Keratinocyte (primary cell): ENCODE measurements at places on chromosomes 4 and X. TPM values are rescaled to one million over a fixed set of nuclear protein-coding genes. Genes with fewer than 3 reads are reported as not detected.

The APBB2 gene
- 47.0 to 68.3 TPM (median 57.3 TPM) in 3 replicates for polyA plus RNA-seq

The MAGEA10 gene
- polyA plus RNA-seq, result not detected in 3 replicates

The AMER1 gene
- 1.3 to 1.6 TPM (median 1.5 TPM) in 3 replicates for polyA plus RNA-seq

The FMR1NB gene
- polyA plus RNA-seq, result not detected in 3 replicates

The RRH gene
- polyA plus RNA-seq, result 0.09 to 0.20 TPM (median 0.15 TPM) in 3 replicates

The LRIT3 gene
- polyA plus RNA-seq, result 0.05 to 0.12 TPM (median 0.09 TPM) in 3 replicates

GRCh38 chr4:100838286-100838685 is 320.5 kb upstream of the EMCN start:
- no peaks in the 10 kb centered on the region for H3K4me1 ChIP-seq
- H3K27me3 ChIP-seq, result no peaks in the 10 kb centered on the region
- H3K27ac ChIP-seq, result no peak overlapping the region
- no peak for DNase-seq

DNA sequence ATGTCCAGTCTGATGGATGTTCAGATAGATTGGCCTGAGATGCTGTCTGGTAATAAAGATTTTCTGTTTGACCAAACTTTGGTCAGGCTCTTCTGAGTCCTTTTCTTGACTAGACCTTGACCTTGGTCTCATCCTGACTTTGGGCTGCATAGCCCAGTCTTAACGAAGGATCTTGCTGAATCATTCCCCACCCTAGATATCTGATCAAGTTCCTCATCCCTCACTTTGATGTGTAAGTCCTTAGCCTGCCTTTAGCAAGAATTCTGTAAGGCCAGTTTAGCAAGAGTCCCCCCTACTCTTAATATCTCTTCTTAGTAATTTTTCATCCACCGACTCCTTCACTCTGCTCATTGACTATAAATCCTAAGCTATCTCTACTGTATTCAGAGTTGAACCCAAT is 244.4 kb upstream of the JADE1 start:
- no peaks in the 10 kb centered on the region for H3K4me1 ChIP-seq
- no peaks in the 10 kb centered on the region for H3K36me3 ChIP-seq
- H3K27me3 ChIP-seq, result no peaks in the 10 kb centered on the region
- no peak for DNase-seq

GRCh38 chr4:147285751-147286150 is 195.1 kb upstream of the EDNRA start:
- H3K36me3 ChIP-seq, result no peaks in the 10 kb centered on the region
- H3K27ac ChIP-seq, result no peak overlapping the region
- no peak overlapping the region for H3K4me3 ChIP-seq
- no peaks in the 10 kb centered on the region for H3K27me3 ChIP-seq
- no peak for DNase-seq
- H3K4me1 ChIP-seq, result peaks cover 12% of the 10 kb centered on the region

GRCh38 chr4:69759189-69759604 is 1.2 kb downstream of the SULT1B1 start:
- peaks cover 8% of the 10 kb centered on the region for H3K4me1 ChIP-seq
- H3K27me3 ChIP-seq, result no peaks in the 10 kb centered on the region
- no peak for DNase-seq
- no peak overlapping the region for H3K27ac ChIP-seq
- H3K4me3 ChIP-seq, result no peak overlapping the region

DNA sequence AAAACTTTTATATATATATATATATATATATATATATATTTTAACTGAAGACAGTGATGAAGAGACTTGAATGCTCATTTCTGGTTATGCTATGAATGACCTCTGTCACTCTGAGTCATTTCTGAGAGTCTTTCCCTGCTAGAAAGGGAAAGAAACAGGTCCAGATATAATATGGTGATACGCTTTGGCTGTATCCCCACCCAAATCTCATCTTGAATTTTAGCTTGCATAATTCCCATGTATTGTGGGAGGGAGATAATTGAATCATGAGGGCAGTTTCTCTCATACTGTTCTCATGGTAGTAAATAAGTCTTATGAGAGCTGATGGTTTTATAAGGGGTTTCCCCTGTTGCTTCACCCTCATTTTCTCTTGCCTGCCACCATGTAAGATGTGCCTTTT is 254.1 kb upstream of the IGFBP7 start:
- no peaks in the 10 kb centered on the region for H3K36me3 ChIP-seq
- H3K27ac ChIP-seq, result no peak overlapping the region
- H3K27me3 ChIP-seq, result no peaks in the 10 kb centered on the region
- DNase-seq, result no peak

DNA sequence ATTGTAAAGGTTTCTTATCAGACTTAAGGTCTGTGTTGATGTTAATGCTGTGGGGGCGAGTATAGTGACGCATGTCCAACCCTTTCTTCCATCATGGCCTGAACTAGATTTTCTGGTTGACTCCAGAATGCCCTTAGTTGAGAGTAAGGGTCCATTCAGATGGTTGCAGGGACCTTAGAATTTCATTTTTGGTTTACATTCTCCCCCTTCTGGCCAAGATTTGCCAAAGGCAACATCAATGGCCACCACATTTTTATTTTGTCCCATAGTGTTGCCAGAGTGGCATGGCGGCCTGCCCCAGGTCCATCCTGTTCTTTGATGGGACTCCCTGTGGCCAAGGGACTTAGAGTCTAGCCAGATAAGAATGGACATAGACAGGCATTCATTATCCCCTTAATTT is 368.5 kb downstream of the GPM6A start:
- no peaks in the 10 kb centered on the region for H3K27me3 ChIP-seq
- H3K4me3 ChIP-seq, result no peak overlapping the region
- H3K27ac ChIP-seq, result no peak overlapping the region
- H3K36me3 ChIP-seq, result no peaks in the 10 kb centered on the region

GRCh38 chr4:66357316-66357715 is 687.0 kb upstream of the EPHA5 start:
- no peak for DNase-seq
- no peaks in the 10 kb centered on the region for H3K4me1 ChIP-seq
- no peaks in the 10 kb centered on the region for H3K27me3 ChIP-seq
- no peaks in the 10 kb centered on the region for H3K36me3 ChIP-seq
- no peak overlapping the region for H3K27ac ChIP-seq
- no peak overlapping the region for H3K4me3 ChIP-seq

DNA sequence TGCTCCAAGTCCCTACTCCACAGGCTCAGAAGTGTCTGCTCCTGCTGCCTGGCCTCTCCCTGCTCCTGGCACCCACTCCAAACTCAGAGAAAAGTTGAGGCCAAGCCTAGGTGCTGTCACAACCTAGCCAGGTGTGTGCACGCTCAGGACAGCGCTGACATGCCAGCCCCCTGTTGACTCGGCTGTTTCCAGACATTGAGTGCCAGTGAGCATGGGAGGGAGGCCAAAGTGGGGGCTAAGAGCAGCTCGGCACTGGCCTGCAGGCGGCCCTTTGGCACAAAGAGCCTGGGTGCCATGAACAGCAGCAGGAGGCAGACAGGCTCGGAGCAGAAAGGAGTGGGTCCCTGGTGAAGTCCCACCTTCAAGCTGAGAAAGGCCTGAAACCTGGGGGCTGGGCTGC is 79.6 kb upstream of the DDX60 start:
- no peaks in the 10 kb centered on the region for H3K36me3 ChIP-seq
- no peak overlapping the region for H3K27ac ChIP-seq
- no peak for DNase-seq
- H3K4me1 ChIP-seq, result no peaks in the 10 kb centered on the region
- no peak overlapping the region for H3K4me3 ChIP-seq

DNA sequence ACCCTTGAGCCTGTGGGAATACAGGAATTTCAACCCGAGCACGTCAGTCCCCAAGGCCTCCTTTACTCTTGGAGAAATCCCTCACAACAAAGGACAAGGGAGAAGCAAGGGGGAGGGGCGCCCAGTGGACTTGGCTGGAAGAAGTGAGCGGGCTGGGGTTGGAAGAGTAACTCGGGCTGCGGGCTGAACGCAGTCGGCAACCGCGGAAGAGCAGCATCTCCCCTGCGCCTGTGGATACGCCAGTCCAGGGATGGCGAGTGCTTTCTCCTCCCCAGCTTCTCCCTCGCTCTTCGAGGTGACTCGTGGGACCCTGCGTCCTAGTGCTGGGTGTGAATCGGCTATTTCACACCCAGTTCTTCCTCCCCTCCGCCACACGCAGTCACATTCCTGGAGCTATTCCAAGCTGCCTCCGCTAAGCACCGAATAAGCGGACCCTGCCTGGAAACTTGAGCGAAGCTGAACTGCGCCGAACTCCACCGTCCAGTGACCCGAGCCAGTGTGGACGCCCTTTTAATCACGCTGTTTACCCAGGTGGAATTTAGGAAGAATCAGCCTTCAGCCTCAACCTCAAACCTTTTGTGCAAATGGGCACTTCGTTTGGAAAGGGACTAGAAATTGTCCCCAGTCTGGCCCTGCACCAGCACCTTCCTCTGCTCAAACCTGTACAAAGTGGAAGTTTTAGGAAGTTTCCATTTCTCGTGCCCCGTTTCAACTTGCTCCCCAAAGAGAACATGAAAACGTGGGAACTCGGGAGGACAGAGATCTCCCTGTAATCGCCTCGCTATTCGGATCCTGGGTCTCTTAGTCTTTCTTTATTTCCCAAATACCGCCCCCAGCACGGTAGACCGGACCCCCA is 64.3 kb upstream of the WDR17 start:
- H3K36me3 ChIP-seq, result no peaks in the 10 kb centered on the region
- no peak for DNase-seq
- peaks cover 5% of the 10 kb centered on the region for H3K4me1 ChIP-seq
- H3K27me3 ChIP-seq, result peaks cover 23% of the 10 kb centered on the region
- peak overlapping the region; percentile 24 for H3K4me3 ChIP-seq

DNA sequence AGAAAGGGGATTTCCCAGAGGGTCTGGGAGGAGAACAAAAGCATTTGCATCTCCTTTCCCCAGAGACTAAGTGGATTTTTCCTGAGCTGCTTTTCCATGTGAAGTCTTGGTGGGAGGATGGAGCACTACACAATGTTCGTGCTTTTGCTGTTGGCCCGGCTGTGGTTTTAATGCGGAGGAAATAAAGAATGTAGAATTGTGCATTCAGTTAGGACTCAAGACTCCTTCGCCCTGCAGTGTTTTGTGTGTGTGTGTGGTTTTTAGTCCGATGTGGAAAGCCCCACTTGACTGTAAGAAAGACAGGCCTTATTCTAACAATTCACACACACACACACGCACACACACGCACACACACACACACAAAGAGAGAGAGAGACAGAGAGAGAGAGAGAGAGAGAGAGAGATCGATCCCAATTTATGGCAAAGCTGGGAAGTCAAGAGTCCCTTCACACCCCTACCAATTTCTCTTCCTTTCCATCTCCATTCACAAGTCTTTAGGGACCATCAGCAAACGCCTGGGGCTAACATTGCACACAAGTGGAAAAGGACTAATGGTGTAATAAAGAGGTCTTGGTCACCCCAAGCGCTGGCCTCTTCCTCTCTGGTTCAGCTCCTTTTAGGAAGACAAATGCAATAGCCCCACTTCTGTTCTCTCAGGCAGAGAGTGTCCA is 44.2 kb downstream of the CLDN34 start:
- no peak for DNase-seq
- peaks cover 3% of the 10 kb centered on the region for H3K4me1 ChIP-seq
- H3K27me3 ChIP-seq, result no peaks in the 10 kb centered on the region
- no peak overlapping the region for H3K27ac ChIP-seq
- H3K36me3 ChIP-seq, result no peaks in the 10 kb centered on the region

DNA sequence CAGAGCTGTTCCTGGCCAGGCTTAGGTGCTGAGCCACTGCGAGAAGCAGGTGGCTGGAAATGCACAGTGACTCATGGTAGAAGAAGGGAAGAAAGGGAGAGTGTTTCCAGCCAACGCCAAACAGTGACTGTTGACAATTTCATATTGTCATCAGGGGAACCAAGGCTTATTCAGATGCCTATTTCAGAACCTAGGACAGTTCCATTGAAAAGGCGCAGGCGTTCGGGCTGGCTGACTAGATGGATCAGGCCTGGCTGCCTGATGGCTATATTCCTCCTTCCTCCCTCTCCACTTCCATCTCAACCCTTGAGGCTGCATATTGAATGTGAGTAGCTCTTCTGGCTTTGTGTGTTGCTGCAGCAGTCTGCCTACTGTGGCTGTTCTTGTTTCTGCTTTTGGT is 73.0 kb upstream of the FRMPD4 start:
- H3K27ac ChIP-seq, result no peak overlapping the region
- H3K4me1 ChIP-seq, result no peaks in the 10 kb centered on the region
- no peak overlapping the region for H3K4me3 ChIP-seq
- H3K27me3 ChIP-seq, result no peaks in the 10 kb centered on the region
- no peak for DNase-seq
- no peaks in the 10 kb centered on the region for H3K36me3 ChIP-seq

DNA sequence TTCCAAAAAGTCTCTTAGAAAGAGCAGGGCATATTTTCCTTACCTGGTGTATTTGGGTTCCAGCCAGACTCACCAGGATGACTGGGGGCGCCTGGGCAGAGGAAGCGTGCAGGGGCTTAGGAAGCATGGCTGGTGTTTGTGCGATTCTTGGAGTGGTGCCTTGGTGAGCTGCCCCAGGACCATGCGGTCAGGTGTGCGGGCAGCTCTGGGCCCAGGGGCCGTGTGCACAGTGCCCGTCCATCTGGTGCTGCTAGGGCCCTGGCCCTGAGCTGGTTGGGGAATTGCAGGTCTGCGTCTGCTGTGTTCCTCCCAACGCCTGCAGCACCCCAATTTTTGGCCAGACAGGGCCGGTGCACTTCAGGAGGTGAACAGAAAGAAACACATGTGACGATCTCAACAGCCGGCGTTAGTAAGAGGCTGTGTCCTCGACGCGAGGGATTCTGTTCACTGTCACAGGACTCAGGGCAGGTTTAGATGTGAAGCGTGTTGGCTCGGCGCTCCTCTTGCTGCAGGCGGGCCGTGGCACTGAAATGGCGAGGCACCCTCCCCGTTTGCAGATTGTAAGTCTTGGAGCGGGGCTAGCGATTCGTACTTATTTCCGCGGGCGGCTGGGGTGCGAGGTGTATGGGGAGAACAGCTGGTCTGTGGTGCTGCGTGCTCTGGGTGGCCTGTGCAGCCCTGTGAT is 15.2 kb downstream of the RGS12 start:
- peaks cover 14% of the 10 kb centered on the region for H3K4me1 ChIP-seq
- H3K4me3 ChIP-seq, result no peak overlapping the region
- H3K36me3 ChIP-seq, result no peaks in the 10 kb centered on the region
- no peak for DNase-seq
- peaks cover 23% of the 10 kb centered on the region for H3K27me3 ChIP-seq
- H3K27ac ChIP-seq, result no peak overlapping the region

DNA sequence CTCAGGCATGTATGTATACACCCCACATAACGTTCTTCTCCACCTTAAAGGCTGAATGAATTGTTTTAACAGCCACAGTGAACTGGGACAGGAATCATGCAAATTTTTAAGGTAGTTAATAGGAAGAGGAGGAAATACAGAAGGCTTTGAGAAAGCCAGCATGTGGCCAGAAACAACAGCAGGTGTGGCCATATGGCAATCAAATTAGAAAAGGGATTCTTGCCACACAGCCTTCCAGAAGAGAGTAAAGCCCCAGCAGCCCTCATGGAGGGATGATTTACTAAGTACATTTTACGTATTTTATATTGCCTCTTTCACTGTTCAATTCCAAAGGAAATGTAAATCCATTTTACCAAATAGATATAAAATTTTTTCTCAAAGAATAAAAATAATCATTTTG is 792.2 kb downstream of the ADGRL3 start:
- no peak overlapping the region for H3K27ac ChIP-seq
- H3K4me1 ChIP-seq, result no peaks in the 10 kb centered on the region
- no peaks in the 10 kb centered on the region for H3K27me3 ChIP-seq
- H3K36me3 ChIP-seq, result no peaks in the 10 kb centered on the region
- no peak overlapping the region for H3K4me3 ChIP-seq

GRCh38 chr4:105967058-105967658 is 71.9 kb downstream of the NPNT start:
- H3K27ac ChIP-seq, result no peak overlapping the region
- no peak overlapping the region for H3K4me3 ChIP-seq
- no peak for DNase-seq
- no peaks in the 10 kb centered on the region for H3K27me3 ChIP-seq
- no peaks in the 10 kb centered on the region for H3K36me3 ChIP-seq
